ENCODE measurements at places on chromosomes 16 and 17. TPM values are rescaled to one million over a fixed set of nuclear protein-coding genes. Genes with fewer than 3 reads are reported as not detected.

The GSG1L gene
- total RNA-seq, result not detected

The TMC5 gene
- not detected for total RNA-seq

The MVD gene
- total RNA-seq, result 77.8 TPM

The OR2C1 gene
- 0.26 TPM for total RNA-seq

The CHD9NB gene
- total RNA-seq, result 2.7 TPM

The MIS12 gene
- 12.1 TPM for total RNA-seq

The NPLOC4 gene
- 91.2 TPM for total RNA-seq

The GPR142 gene
- 0.26 TPM for total RNA-seq

The SPATA32 gene
- total RNA-seq, result not detected

The CCDC78 gene
- total RNA-seq, result 4.9 TPM

The ZNF597 gene
- total RNA-seq, result 2.1 TPM

The CCL17 gene
- total RNA-seq, result not detected

Measured in smooth muscle cell of the pulmonary artery (primary cell).